ENCODE measurements at places on chromosomes 12 and 14. TPM values are rescaled to one million over a fixed set of nuclear protein-coding genes. Genes with fewer than 3 reads are reported as not detected.

The EML5 gene
- total RNA-seq = 0.12 TPM

The OR6C74 gene
- not detected for total RNA-seq

The PRR4 gene
- total RNA-seq = 10.5 TPM

The FGF6 gene
- not detected for total RNA-seq

The PLEKHG7 gene
- not detected for total RNA-seq

The ALX1 gene
- total RNA-seq = not detected

The SYT10 gene
- not detected for total RNA-seq

The PLEKHH1 gene
- total RNA-seq = 0.32 TPM

The FBXO21 gene
- 49.2 TPM for total RNA-seq

The MTA1 gene
- total RNA-seq = 55.7 TPM

The KRT2 gene
- total RNA-seq = not detected

The WDR20 gene
- 21.9 TPM for total RNA-seq

The ACVRL1 gene
- 78.0 TPM for total RNA-seq

The RPGRIP1 gene
- total RNA-seq = not detected

The TSPAN8 gene
- 0.24 TPM for total RNA-seq

The TPPP2 gene
- total RNA-seq = not detected

The GTF2H3 gene
- 34.0 TPM for total RNA-seq

The TCL1B gene
- not detected for total RNA-seq

The SDR9C7 gene
- not detected for total RNA-seq

The PROX2 gene
- 0.12 TPM for total RNA-seq

The TMEM132D gene
- total RNA-seq = 0.16 TPM

The CABP1 gene
- total RNA-seq = 0.32 TPM

The SERPINA10 gene
- total RNA-seq = not detected

The SLC6A15 gene
- total RNA-seq = 10.8 TPM

The BTBD6 gene
- total RNA-seq = 59.1 TPM

The CLEC2B gene
- 18.8 TPM for total RNA-seq

The MYH6 gene
- not detected for total RNA-seq

The TAS2R30 gene
- 8.8 TPM for total RNA-seq

The CAPS2 gene
- 6.6 TPM for total RNA-seq

The KRT78 gene
- not detected for total RNA-seq

The SMIM10L1 gene
- total RNA-seq = 5.8 TPM

The KRT79 gene
- not detected for total RNA-seq

The OR4K1 gene
- total RNA-seq = not detected

The ADAMTS20 gene
- total RNA-seq = 0.12 TPM

The PPM1H gene
- 0.49 TPM for total RNA-seq

The LRIG3 gene
- total RNA-seq = 139 TPM

The PIWIL1 gene
- not detected for total RNA-seq
